Heart right ventricle (tissue), 16 donors: ENCODE measurements at places on chromosomes 12 and 14. TPM values are rescaled to one million over a fixed set of nuclear protein-coding genes. Genes with fewer than 3 reads are reported as not detected.

TOMM20L gene
- not detected for polyA plus RNA-seq

BCAT1 gene
- polyA plus RNA-seq = 0.95 TPM

CCDC38 gene
- polyA plus RNA-seq = 0.01 TPM

KRT78 gene
- polyA plus RNA-seq = 0.07 TPM

GPR137C gene
- polyA plus RNA-seq = 0.88 TPM

TMEM30B gene
- 0.15 TPM for polyA plus RNA-seq

DCN gene
- polyA plus RNA-seq = 315 TPM

GAS2L3 gene
- polyA plus RNA-seq = 0.43 TPM

PYM1 gene
- polyA plus RNA-seq = 48.6 TPM

TRPV4 gene
- polyA plus RNA-seq = 0.07 TPM

B4GALNT3 gene
- polyA plus RNA-seq = 58.7 TPM

GRCh38 chr12:75712223-75712622 is 200.8 kb upstream of the KRR1 start:
- no peak overlapping the region for H3K27ac ChIP-seq
- peaks cover 48% of the 10 kb centered on the region for H3K4me1 ChIP-seq
- no peaks in the 10 kb centered on the region for H3K27me3 ChIP-seq
- DNase-seq = no peak
- H3K4me3 ChIP-seq = no peak overlapping the region
- no peaks in the 10 kb centered on the region for H3K36me3 ChIP-seq

DNA sequence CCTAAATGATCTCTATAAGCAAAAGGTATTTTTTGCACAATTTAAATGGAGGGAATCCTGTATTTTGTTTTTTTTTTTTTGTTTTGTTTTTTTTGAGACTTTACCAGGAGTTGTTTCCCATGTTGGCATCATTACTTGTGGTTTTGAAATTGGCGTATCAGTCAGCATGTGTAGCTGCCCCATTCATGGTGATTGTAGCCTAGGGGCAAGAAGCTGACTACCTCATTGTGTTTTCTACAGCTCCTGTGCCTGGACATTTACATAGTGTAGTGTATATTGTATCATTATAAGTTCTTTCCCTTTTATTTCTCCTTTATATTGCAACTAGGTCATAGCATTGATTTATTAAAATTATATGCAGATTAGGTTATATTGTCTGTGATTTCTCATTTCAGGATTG is 24.5 kb downstream of the SAMD4A start:
- H3K36me3 ChIP-seq = no peaks in the 10 kb centered on the region
- peaks cover 67% of the 10 kb centered on the region for H3K4me1 ChIP-seq
- no peak overlapping the region for H3K4me3 ChIP-seq
- no peak overlapping the region for H3K27ac ChIP-seq

GRCh38 chr12:53990311-53991076 is 5.5 kb downstream of the HOXC10 start:
- peaks cover 100% of the 10 kb centered on the region for H3K27me3 ChIP-seq
- no peak overlapping the region for H3K4me3 ChIP-seq
- DNase-seq = no peak

DNA sequence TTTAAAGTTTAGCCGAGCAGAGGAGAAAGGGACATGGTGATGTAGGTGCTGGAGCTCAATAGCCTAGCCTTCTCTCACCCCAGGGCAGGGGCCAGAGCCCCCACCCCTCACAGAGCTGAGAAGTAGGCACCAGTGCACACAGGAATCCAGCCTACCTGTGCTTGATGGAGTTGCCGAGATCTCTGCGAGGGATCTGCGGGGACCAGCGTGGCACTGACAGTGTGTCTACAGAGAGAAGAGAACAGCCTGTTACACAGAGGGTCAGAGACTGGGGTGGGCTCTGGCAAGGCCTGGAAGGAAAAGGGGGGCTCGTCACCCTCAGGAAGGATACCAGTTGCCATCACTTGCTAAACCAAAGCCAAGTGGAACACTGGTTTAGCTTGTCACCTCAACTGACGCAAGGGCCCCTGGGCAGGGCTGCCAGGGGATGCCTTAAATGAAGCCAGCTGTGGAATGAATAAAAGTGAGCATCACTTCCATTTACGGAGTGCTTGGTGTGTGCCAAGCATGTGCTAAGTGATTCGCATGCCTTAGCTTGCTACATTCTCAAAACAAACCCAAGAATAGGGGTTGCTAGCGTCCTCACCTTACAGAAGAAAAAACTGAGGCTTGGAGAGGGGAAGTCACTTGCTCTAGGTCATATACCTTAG is 220.8 kb upstream of the NOS1 start:
- H3K27ac ChIP-seq = no peak overlapping the region
- peaks cover 36% of the 10 kb centered on the region for H3K27me3 ChIP-seq
- H3K4me1 ChIP-seq = no peaks in the 10 kb centered on the region
- H3K36me3 ChIP-seq = no peaks in the 10 kb centered on the region

DNA sequence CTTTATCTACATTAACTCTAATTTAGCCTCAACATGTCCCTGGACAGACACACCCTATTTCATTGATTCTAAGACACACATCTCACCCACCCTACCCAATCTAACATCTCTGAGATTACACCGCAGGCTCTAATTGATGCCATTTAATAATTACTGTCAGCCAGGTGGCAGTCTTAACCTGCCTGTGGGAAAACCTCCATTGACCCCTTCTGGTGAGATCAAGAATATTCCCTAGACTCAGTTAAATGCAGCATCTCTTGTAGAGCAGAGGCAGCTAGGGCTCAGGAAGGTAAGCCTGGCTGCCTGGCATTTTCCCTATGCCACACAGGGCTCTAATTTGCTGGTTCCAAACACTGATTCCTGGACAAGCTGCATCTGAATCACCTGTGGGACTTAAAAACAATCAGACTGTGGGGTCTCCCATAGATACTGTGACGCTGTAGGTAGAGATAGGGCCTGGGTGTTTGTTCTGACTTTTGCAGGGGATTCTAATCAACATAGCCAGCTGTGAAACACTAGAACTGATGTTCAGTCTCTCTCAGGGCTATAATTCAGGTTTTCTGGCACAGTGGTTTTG is 14.3 kb downstream of the MCRS1 start:
- peaks cover 1% of the 10 kb centered on the region for H3K27me3 ChIP-seq
- H3K4me3 ChIP-seq = no peak overlapping the region
- no peak overlapping the region for H3K27ac ChIP-seq
- peaks cover 26% of the 10 kb centered on the region for H3K36me3 ChIP-seq

DNA sequence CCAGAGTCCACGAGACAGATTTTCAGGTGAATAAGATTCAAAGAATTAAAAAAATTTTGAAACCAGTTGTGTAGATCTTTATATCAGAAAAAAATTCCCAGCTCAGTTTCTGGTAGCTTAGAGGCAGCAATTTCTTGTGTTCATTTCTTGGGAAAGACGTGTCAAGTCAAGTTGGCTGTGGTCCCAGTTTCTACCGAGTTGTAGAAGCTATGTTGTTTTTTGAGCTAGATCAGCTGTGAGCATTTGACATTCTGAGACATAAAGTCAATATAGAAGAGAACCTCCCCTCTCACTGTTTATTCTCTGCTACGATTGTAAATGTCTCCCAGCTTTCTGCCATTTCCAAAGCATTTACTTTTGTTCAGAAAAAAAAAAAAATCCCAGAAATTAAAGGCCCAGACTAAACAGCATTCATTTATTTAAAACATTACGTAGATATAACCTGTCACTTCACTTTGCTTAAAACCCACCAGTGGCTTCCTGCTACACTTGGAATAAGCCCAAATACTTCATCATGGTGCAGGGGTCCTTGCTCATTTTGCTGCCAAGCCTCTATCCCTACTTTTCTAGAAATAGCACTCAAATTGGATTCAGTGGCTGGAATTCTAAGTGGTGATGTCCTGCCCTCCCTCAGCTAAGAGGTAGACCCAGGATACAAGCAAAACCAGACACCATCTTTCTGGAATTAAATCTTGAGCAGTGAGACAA is 20.6 kb upstream of the PYGL start:
- no peaks in the 10 kb centered on the region for H3K4me1 ChIP-seq
- H3K4me3 ChIP-seq = no peak overlapping the region
- H3K36me3 ChIP-seq = no peaks in the 10 kb centered on the region
- peak; percentile 46 for DNase-seq
- no peak overlapping the region for H3K27ac ChIP-seq

DNA sequence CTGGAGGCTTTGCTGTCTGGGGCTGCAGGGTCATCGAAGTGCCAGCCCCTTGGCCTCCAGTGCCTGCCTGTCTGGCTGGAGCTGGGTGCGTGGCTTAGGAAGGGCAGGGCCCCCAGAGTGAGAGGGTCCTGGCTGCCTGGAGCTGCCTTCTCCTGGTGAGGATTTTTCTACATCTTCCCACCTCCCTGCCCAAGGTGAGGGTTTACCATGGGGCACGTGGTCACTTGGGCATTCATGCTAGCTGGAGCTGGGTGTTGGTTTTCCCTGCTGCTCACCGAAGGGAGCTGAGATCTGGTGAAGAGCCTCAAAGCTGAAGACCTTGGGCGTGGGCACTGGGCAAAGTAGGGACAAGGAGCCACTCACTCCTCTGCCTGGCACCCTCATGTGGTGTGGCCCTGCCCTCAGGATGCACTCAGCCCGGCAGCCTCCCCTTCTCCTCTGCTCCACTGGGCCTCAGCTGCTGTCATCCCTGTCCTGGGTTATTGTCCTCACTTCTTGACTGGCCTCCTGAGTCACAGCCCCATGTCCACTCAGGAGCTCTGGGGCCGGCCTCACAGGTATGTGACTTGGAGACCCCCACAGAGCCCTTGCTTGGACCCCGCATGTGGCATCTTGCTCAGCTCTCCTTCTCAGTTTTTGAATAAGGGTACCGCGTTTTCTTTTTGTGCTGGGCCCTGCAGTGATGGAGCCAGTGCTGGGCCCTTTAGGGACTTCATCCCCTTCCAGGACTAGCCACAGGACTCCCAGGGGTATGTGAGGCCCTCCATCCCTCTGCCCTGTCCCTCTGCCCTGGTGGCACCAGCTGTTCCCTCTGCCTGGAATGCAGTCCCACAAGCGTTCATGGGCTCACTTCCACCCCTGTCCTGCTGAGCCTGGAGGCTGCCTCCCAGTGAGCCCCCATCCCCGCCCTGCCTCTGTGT is 1.6 kb downstream of the CEP170B start:
- peak overlapping the region; percentile 26 for H3K4me3 ChIP-seq
- DNase-seq = no peak
- H3K27me3 ChIP-seq = no peaks in the 10 kb centered on the region

DNA sequence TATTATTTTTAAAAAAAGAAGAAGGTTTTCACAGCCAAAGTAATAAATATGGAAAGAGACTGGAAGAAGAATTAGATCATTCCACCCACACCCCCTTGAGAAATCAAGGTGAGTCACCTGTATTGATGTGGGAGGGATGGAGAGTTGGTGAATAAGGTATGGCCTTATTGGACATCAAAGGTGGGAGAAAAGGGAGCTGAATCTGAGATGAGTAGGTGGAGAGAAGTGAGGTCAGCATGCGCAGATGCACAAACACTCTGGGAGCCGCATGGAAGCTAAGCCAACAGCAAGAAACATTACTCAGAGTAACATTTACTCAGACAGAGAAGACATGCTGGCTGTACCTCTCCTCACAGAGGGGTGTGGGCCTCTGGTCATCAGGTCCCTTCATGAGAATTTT is 113.1 kb upstream of the FOXG1 start:
- H3K4me3 ChIP-seq = no peak overlapping the region
- no peaks in the 10 kb centered on the region for H3K36me3 ChIP-seq
- H3K27ac ChIP-seq = no peak overlapping the region
- no peaks in the 10 kb centered on the region for H3K4me1 ChIP-seq
- DNase-seq = no peak

GRCh38 chr14:75441728-75442127 is 13.9 kb downstream of the JDP2 start:
- DNase-seq = no peak
- peaks cover 33% of the 10 kb centered on the region for H3K4me1 ChIP-seq
- no peak overlapping the region for H3K4me3 ChIP-seq
- no peaks in the 10 kb centered on the region for H3K27me3 ChIP-seq
- H3K36me3 ChIP-seq = no peaks in the 10 kb centered on the region

- no peak overlapping the region for H3K4me3 ChIP-seq
- no peaks in the 10 kb centered on the region for H3K36me3 ChIP-seq
- DNase-seq = no peak
- no peaks in the 10 kb centered on the region for H3K4me1 ChIP-seq
- no peak overlapping the region for H3K27ac ChIP-seq
Measured at GRCh38 chr14:96109596-96110355, 70.6 kb downstream of the C14orf132 start.

- H3K36me3 ChIP-seq = peaks cover 5% of the 10 kb centered on the region
- no peak overlapping the region for H3K27ac ChIP-seq
- DNase-seq = no peak
Measured at GRCh38 chr12:21509768-21510167, 8.2 kb downstream of the GOLT1B start.

GRCh38 chr12:52395761-52396434 is 10.2 kb downstream of the KRT82 start:
- H3K27ac ChIP-seq = no peak overlapping the region
- DNase-seq = no peak
- no peak overlapping the region for H3K4me3 ChIP-seq
- H3K4me1 ChIP-seq = no peaks in the 10 kb centered on the region

DNA sequence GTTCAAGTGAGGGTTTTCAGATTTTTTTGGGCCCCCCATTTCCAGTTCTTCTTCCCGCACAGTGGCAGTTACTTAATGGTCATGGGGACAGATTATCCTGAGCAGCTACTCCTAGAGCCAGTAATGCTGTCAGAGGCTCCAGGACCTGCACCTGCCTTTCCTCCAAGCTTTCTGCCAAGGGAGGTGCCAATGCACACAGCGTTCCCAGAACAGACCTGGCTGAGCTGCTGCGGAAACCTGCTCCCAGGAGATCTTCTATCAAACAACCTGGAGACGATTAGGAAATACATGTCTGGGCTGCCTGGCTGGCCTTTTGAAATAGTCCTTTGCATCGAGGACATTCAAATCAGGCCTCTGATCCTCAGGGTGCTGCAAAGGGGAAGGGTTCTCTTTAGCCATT is 120.9 kb downstream of the SLC8A3 start:
- H3K4me3 ChIP-seq = no peak overlapping the region
- no peaks in the 10 kb centered on the region for H3K4me1 ChIP-seq
- no peaks in the 10 kb centered on the region for H3K36me3 ChIP-seq
- no peak overlapping the region for H3K27ac ChIP-seq
- DNase-seq = no peak

DNA sequence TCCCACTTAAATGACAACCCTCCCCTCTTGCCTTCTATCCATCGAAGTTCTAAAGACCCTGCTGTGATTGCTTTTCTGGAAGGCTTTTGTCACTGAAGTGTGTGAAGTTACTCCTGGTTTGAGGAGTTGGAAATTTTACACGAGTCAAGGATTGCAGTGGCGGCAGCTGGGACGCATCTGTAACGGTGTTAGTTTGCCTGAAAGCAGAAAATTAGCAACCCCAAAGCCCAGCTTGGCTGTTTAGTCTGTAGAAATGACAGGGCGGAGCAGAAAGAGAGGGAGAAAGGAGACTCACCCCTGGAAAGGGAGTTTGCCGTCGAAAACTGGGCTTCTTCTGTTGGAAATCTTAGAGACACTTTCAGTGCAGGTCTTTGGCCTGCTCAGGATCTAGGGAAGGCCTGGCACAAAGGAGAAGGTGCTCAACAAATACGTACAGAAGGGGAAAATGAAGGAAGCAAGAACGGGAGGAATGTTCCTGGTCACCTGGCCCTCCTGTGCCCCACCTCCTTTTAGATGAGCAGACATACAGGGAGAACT is 931 bp upstream of the MYF5 start:
- H3K36me3 ChIP-seq = no peaks in the 10 kb centered on the region
- no peaks in the 10 kb centered on the region for H3K27me3 ChIP-seq
- no peaks in the 10 kb centered on the region for H3K4me1 ChIP-seq
- H3K4me3 ChIP-seq = no peak overlapping the region
